NCI-H2081 treated with DMSO at 0.1 percent for 48 hours (cell line): ENCODE measurements at places on chromosomes 6 and 20.

DNA sequence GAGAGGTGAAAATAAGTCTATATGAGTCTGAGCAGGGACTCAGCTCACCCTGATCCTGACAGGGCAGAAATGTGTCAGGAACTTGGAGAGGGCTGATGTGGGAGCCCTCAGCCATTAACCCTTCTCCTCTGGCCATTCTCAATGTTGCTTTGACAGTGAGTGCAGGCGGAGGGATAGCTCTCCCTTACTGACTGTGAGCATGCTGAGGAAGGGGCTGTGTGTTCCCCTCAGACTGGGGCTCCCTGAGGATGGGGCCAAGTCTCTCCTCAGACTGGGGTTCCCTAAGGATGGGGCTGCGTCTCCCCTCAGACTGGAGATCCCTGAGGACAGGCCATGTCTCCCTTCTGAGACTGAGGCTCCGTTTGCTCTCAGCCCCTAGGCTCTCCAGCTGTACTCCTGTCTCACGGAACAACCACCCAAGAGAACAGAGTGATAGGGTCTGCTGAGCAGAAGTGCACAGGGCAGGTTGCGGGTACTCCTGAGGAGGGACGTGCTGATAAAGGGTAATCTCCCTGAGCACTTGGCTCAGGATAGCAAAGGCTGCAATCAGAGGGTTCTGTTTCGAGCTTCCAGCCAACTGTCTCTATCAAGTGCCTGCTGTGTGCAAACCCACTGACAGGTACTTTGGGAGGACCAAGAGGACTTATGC, 141.0 kb downstream of the MRPL14 start:
- no peak for DNase-seq

DNA sequence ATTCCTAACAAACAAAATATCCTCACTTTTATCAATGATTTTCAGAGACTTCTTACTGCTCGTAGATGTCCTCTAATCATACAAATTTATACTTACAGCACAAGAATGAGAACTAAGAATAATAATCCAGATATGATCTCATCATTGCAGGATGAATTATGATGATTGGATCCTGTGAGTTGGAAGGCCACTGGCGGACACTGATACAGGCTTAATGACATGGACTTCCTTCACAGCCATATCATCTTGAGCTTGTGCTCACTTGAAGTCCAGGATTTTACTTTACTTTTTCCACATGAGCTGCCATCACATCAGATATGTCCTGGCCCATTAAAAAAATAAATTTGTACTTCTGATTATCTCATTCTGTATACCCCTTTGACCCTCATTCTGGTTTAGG, 94.3 kb downstream of the NKAIN2 start:
- no peak for DNase-seq

DNA sequence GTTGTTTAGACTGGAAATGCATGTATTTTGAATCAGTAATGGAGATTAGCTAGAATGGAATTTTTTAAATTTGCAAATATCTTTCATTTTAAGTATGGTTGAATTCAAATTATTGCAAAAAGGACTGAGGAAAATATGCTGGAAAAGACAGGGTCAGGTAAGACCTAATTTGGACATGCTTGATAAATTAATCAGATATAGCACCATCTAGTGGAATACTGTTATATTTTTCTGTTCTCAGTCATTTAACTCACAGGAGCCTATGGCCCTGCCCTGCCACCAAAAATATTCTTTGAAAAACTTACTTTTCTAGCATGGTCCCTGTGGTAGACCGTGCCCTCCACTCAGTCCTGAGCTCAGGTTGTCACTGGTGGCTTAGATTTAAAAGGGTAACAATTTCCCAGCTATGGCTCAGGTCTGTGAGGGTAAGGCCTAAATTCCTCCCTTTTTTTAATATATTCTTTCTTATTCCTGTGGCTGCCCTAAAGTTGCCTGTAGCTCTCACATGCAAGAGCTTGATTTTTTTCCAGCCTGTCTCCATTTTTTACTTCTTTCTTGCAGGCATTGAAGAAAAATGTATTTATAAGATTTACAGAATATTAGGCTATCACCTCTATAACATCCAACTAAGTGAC, 25.3 kb upstream of the KIAA1586 start:
- DNase-seq: peak; percentile 12

DNA sequence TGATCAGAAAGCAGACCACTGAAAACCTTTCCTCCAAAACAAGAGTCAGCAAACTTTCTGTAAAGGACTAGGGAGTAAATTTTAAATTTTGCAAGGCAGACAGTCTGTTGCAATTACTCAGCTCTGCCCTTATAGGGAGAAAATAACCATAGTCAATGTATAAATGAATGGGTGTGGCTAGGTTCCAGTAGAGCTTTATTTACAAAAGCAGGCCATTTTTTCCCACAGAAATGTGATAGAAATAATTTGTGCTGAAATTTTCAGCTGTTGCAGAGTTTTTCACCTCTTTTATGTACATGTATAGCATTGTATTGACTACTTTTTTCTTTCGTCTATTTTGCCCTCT, 7.7 kb downstream of the AMD1 start:
- DNase-seq: no peak

DNA sequence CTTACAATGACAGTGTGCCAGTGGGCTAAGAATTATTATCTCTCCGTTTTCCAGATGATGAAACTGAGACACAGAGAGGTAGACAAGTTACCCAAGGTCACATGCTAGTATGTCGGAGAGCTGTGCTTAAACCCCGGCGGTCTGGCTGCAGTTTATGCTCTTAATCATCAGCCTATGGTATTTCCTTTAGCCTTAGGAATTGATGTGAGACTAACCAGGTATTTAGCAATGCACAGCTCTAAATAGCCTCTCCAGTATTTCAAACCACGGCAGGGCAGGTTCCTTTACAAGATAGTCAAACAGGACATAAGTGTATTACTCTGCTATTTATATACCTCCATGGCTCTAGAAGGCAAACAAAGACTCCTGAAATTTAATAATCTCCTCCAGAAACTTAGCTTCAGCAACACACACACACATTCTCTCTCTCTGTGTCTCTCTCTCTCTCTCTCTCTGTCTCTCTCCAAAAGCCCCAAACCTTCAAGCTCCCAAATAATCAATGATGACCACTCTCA, 142.0 kb upstream of the ZNF217 start:
- no peak for DNase-seq

- no peak for DNase-seq
These were observed 194.3 kb downstream of the COL19A1 start for GRCh38 chr6:70060680-70061079.

DNA sequence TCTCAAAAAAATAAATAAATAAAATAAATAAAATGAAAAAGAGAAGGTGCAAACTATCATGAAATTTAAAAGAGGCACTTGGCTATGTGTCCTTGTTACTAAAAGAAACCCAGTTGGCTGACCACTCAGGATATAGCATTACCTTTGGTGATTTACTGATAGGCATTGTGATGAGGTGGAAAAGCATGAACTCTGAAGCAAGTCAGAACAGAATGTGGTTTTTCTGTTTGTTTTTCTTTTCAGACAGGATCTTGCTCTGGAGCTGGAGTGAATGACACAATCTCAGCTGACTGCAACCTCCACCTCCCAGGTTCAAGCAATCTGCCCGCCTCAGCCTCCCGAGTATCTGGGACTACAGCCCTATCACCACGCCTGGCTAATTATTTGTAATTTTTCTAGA, 31.9 kb downstream of the ZNF184 start:
- DNase-seq: no peak

GRCh38 chr20:36779656-36780025, 6.1 kb upstream of the DSN1 start:
- DNase-seq: no peak

DNA sequence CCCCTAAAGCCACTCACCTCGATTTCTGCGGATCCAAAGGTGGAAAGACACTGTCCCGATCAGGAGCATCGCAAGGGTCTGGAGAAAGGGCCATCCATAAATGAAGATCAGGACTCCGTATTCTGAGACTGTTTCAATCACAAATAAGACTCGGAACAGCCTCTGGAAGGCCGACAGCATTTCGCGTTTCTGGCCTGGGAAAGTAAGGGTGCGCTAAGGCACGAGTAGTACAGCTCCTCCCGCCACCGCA, 44.6 kb downstream of the DPPA5 start:
- no peak for DNase-seq
